ENCODE measurements at places on chromosomes 7 and 10.
A peak's percentile ranks its signal among the peaks of the same experiment; 100 is the strongest.

DNA sequence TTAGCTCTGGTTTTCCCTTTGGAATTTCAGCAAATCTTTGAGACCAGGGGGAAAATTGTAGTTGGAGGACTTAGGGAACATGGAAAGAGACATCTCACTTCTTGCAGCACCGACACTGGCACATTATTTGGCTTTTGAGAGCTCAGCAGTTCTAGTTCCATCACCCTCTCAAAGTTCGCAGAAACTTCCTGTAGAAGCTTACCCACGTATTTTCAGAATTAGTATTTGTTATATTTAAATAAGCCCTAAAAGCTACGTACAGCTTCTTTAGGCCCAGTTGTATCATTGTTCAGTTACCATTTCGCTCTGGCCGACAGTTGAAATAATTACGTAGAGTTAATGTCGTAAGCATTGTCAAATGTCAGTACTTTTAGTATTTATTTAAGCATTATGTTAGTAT, 13.4 kb downstream of the CEP55 start:
- no peak for DNase-seq

GRCh38 chr10:129758207-129759021, 205.7 kb downstream of the EBF3 start:
- DNase-seq, result peak; percentile 68

DNA sequence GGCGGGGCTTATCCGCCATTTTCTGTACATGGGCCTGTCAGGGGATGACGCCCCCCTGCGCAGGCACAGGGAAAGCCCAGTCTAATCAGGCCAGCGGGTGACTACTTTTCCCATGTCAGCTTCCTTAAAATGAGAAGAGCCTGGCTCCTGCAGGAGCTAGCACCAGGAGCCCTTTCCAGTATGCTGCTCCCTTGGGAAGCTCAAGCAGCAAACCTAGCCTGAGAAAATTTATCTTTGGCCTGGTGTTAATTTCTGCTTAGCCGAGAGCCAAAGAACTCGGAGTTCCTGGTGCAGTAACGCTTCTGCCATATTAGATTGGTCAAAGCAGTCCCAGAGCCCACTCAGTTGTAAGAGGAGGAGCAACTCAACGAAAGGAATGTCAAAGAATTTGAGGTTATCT, 239.0 kb upstream of the PHYHIPL start:
- no peak for DNase-seq

GRCh38 chr7:68691261-68692216, 906.7 kb upstream of the AUTS2 start:
- DNase-seq, result no peak

GRCh38 chr7:16484453-16485158, 19.1 kb upstream of the SOSTDC1 start:
- no peak for DNase-seq

DNA sequence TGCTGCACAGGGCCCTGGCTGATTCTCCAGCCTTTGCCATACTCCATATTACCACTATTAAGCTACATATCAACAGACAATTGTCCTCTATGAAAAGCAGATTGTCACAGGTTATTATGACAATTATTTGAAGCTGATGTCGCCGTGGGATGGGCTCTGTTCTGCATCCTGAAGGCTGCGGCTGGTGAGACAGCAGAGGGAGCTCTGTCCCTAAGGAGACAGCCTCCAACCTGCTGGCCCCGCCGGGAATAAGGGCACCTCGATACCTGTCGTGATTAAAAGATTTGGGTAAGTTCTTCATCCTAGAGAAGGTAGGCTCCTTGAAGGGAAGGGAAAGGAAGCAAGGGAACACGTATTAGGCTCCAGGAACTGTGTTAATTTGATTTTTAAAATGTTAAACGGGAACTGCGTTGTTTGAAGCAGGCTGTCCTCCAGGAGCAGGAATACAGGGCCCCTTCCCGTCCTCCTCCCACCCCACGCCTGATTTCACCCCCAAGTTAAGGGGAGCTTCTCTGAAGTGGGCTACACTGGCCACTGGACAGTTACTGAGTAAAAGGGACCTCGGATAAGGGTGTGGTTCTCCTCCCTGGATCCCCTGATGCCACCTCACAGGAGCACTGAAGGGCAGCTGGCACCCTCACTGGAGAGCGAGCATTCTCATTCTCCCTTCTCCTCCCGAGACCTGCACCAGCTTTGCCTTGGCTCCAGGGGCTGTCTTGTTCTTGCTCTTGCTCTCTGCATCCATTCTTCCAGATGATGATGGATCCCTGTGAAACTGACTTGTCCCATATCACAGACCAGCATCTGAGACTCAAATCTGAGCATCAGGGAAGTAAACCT, 11.8 kb upstream of the TIAL1 start:
- peak; percentile 25 for DNase-seq

DNA sequence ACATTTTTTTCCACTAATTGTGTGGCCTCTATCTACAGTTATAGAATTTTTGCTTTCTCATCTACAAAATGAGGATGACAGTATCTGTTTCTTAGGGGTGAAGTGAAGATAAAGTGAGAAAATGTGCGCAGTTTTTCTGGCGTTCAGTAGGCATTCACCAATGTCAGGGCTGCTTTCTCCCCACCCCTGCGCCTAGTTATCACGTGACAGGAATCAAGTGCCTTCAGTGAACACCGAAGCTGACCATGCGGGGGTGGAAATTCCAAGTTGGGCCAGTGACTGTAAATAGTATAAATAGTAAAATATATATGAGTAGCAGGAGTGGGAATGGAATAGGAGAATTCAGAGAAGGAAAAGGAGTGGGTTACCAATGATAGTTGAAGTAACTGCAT, 77.4 kb downstream of the TAF3 start:
- DNase-seq, result no peak

DNA sequence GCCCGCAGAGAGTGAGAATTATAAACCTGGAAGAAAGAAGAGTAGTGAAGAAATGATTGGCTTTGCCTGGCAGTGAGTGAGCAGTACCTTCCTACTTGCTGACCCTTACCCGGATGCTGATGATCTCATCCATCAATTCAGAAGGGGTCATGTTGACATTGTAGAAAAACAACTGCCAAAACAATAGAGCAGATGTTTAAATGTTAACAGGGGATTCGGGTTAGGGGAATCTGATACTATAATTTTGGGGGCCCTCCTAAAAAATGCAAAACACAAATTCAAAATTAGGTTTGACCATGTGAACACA, 78.1 kb downstream of the MYOF start:
- no peak for DNase-seq

GRCh38 chr10:79269443-79269842, 77.8 kb upstream of the PPIF start:
- no peak for DNase-seq

GRCh38 chr10:36515319-36515718, 610.1 kb upstream of the ANKRD30A start:
- no peak for DNase-seq

GRCh38 chr7:37359662-37360444, 88.8 kb downstream of the ELMO1 start:
- DNase-seq, result no peak

GRCh38 chr10:129385600-129385999, 81.4 kb upstream of the MGMT start:
- DNase-seq, result no peak

DNA sequence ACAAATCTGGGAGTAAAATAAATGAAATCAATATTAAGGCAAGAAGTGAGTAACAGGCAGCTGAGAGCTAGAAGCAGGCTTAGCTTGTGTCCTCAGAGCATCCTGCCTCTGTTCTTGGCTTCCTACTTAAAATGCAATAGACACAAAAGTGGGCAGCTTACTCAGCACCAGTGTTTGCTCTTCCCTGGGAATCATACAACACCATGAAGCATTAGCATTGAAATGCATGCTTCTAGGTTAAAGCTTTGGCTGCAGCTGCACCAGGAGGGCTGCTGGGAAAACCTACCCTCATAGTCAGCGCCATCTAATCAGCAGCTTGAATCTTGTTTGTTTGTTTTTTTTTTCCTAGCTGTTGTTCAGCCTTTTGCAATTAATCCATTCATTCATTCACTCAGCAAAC, 104.2 kb upstream of the VWC2 start:
- DNase-seq, result no peak

DNA sequence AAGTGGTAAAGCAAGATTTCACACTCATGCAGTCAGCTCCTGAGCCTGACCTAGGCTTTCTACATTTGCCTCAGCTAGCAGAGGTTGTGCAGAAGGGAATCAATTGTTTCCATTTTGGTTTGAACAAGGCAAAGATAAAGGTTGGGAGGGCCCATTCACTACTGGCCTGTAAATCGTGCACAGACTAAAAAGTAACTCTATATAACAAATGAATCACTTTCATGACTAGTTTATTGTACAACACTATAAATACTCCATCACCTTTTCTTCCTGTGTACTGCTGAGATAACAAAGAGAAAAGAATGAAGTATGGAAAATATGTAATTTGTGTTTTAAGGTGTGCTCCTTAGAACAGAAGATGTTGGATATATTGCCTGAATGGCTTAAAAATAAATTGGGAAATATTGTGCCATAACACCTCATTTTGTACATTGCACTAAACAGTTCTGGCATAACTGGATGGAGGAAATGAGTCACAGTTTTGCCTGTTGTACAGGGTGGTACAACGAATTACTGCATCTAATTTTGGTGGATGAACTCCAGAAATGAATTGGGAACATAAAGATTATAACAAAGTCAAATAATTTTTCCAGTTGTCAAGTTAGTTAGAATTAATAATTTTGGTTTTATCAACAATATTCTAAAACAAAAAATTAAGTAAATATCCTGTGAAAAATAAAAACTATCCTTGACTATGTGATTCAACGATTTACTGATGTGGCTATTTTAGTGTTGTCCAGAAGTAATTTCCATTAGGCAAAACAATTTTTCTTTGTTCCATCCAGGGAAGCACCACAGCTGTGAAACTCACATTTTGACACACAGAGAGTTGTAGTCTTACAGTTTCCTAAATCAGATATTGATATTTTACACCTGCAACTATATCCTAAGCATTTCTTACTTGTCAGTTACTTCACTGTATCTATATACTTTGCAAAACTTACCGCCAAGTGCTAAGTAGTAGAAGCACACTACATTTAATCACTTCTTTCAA, 18.0 kb downstream of the SEMA3C start:
- DNase-seq, result no peak

DNA sequence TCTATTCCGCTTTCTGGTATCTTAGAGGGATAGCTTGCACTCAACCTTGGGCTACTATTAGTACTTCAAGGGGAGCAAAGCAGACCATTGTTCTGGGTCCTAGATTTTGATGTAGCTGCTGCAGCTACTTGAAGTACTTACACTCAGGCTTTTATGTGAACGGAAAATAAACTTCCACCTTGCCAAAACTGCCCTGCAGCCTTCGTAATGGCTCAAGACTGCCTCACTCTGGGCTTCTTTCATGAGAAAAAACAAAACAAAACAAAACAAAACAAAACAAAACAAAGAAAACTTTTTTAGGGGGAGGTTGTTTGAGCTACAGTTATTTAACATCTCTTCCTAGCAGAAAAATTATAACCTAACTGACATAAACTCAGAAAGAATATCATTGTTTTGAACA, 19.4 kb upstream of the EPHB6 start:
- no peak for DNase-seq

- no peak for DNase-seq
Measured at GRCh38 chr10:71059054-71059818, 153.1 kb upstream of the UNC5B start.

DNA sequence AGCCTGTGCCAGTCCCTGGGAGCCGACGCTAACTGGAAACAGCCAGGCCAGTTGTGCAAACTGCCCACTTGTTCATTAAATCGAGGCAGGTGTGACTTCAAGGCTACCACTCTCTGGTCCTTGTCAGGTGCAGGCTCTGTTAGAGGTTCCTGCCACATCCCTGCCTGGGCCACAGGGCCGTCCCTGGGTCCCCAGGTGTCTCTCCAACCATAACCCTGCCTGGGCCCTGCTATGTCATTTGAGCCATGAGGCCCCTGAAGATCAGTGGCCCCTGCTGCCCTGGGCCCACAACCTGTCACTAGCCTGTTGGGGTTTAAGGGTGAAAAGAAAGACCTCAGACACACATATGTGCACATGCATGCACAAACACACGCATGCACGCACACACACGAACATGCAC, 326.9 kb downstream of the TNS3 start:
- no peak for DNase-seq

- no peak for DNase-seq
Measured at GRCh38 chr10:132631338-132631735, 93.8 kb downstream of the INPP5A start.

- no peak for DNase-seq
Measured at GRCh38 chr10:72687035-72687434, 4.9 kb upstream of the MCU start.

- DNase-seq, result no peak
Measured at GRCh38 chr10:6689036-6689435, 109.0 kb upstream of the PRKCQ start.

GRCh38 chr10:97007417-97007816, 175.3 kb downstream of the LCOR start:
- no peak for DNase-seq

- no peak for DNase-seq
Measured at GRCh38 chr7:43761938-43762692, 3.6 kb downstream of the BLVRA start.

DNA sequence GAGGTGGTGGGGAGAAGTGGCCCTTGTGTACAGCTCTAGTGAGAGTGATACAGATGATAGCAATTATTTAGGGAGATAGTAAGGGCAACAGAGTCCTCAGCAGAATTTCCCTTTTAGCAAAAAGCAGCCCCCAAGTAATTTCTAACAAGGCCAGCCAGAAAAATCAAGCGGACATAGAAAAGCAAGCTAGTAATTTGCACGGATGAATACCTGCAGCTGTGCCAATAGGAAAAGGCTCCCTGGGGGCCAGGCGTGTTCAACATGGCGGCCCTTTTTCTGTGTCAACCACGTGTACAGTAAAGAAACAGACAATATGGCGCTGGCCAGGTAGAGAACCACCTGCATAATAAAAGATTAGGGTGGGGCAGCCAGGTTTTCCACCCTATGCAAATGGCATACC, 7.4 kb downstream of the MCM10 start:
- DNase-seq, result no peak

- DNase-seq, result no peak
Measured at GRCh38 chr7:141076377-141076776, 2.5 kb downstream of the TMEM178B start.

DNA sequence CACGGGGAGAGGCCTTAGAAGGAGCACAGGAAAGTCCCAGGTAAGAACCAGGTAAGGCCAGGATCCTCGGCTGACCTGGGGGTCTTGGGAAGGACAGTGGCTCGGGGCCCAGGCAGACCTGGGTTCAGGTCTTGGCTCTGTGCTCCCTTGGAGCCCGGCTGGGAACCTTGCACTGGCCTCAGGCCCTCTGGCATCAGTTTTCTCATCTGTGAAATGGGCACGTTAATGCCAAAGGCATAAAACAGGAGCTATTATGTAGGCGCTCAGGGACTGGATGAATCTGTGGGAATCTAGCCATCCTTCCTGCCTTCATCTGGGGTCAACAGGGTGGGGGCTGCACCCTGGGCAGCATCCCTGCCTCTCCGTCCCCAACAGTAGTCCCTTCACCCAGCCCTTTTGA, 8.3 kb upstream of the SLC29A4 start:
- DNase-seq, result no peak

GRCh38 chr10:124998624-124999291, 56.8 kb downstream of the ZRANB1 start:
- DNase-seq, result peak; percentile 83

- no peak for DNase-seq
Measured at GRCh38 chr10:98427011-98427515, 12.1 kb upstream of the PYROXD2 start.

- no peak for DNase-seq
Measured at GRCh38 chr7:147207988-147208387, 1091.4 kb downstream of the CNTNAP2 start.

Measured in lower leg skin (tissue), 4 donors.